Effector memory CD8-positive, alpha-beta T cell (primary cell): ENCODE measurements at places on chromosomes 6 and 20.

DNA sequence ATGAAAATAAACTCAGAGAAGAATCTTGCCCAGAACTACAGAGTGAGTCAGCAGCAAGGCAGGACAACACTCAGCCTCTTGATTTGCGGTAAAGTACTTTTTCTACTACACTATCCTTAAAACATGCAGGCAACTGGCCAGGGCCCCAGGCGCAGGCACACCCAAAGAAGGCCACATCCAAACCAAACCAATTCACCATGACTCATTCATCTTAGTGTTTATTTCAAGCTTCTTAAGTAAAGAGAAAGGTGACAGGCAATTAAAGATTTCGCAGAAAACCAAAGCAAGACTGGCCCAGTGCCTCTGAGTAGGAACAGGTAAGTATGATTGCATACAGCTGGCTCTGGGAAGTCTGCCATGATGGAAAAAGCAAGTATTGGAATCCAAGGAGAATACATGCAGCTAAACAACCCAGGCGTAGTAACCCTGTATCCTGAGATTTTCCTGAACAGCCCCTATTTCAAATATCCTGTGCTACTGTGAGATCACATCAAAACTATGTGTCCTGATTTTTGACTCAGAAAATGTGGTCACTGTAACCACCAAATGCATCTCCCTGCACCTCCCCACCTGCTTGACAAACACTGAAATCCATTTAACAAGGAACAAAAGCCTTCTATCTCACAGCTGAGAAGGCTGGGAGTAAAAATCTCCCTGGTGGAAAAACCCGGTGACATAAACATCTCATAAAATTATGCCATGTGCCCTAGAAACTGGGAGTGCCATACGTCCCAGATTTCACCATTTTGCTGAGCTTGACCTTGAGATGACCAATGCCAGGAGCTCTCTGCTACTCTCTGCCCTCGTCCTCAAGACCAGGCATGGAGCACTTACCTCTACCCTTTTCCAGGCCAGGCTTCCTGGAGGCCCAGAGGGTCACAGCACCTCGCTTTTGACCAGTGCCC, 12.4 kb downstream of the WFDC3 start:
- no peak for DNase-seq

DNA sequence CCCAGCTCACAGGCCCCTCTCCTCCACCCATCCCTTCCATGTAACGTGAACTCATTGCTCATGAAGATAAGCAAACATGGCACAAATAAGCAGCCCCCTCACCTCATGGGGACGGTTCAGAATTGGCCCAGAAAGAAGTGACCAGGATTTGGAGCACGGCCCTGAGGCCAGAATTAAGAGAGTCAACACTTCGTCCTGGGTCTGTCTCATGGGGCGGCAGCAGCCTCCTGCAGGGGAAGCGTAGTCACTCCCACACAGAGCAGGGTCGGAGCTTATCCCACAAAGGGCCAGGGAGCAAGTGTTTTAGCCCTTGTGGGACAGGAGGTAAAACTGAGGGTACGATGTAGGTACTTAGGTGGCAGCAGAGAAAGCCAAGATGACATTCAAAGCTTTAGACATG, 28.6 kb upstream of the DACT2 start:
- no peak for DNase-seq

- no peak for DNase-seq
These were observed 297.9 kb upstream of the SOX4 start for GRCh38 chr6:21295506-21296240.

DNA sequence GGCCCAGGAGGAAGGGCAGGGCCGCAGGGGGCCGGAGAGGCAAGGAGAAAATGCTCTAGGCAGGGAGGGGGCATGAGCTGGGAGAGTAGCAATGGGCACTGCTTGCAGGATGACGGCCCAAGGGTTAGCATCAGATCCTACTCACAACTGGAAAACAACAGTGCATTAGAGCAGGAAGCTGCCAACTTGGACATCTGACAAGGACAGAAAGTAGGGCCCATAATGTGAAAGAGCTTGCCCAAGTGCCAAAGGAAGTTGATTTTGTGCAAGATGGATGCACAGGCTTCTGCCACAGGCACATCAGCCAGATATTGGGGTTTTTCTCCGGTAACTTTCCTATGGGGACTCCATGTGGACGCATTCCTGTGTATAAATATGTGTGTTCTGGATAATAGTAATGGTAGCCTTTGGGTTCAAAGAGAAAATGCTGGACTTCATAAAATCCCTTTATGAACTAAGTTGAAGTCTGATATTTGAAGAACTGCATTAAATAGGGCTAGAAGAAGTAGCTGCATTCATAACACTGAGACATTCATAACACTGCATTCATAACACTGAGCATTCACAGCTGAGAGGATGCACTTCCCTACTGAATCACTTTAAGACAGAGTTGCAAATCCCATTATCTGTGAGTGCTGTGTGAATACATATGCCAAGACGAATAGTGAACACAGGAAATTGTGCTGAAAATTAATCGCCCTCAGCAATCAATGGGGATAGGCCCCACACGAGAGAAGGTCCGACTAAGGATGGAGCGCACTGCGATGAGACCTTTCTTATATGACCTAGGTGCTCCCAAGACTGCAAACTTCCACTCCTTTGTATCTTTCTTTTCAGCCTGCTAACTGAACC, 235.6 kb upstream of the PRDM1 start:
- no peak for DNase-seq

DNA sequence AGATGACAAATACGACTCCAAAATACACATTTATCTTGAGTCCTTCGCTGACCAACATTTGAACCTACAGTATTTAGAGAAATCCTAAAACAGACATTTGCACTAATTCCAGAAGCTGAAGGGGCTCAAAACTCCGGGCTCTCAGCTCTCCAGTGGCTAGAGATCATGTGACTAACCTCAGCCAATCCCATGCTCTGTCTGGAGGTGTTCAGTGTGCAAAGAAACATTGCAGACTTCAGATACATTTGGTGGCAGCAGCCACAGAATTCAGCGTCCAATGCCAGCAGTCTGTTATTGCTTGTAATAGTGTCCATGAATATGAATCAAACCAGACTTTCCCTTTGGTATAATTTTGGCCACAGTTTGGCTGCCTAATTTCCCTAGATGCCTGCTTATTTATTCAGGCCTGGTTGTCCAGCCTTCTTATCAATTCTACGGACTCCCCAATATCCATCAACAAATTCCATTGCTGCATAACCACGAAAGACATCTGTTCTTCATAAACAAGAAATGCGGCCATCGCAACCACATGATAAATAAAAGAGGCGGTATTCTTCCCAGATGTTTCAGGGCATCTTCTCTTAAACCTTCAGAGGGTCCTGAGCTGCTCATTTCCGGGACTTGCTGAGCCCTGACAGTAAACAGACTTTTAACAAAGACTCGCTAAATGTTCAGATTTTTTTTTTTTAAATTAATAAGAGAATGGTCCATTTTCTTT, 14.5 kb upstream of the CYP24A1 start:
- DNase-seq: no peak

- no peak for DNase-seq
These were observed 18.4 kb downstream of the LAMA4 start for GRCh38 chr6:112235956-112236355.

GRCh38 chr6:20364327-20364726, 37.4 kb upstream of the E2F3 start:
- no peak for DNase-seq

DNA sequence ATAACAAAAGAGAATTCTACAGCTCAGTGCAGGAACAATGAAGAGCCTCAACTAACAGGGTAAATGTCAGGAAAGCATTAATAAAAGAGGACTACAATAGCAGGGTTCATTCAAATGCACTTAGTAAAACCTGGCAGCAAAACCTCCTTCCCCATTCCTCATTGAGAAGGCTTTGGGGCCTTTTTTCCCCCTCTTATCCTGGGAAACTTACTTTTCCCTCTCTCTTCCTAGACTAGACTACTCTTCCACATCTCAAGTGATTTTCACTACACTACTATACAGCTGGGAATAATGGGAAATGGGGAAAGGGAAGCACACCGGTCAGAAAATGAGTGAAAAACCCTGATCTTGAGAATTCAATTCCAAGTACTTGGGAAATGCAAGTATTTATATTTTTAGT, 10.1 kb downstream of the ROMO1 start:
- DNase-seq: no peak

GRCh38 chr6:109117346-109118035, 22.2 kb downstream of the CEP57L1 start:
- DNase-seq: no peak

GRCh38 chr6:12393100-12393499, 102.9 kb downstream of the EDN1 start:
- no peak for DNase-seq

GRCh38 chr6:99607416-99608036, 893 bp downstream of the PRDM13 start:
- no peak for DNase-seq

DNA sequence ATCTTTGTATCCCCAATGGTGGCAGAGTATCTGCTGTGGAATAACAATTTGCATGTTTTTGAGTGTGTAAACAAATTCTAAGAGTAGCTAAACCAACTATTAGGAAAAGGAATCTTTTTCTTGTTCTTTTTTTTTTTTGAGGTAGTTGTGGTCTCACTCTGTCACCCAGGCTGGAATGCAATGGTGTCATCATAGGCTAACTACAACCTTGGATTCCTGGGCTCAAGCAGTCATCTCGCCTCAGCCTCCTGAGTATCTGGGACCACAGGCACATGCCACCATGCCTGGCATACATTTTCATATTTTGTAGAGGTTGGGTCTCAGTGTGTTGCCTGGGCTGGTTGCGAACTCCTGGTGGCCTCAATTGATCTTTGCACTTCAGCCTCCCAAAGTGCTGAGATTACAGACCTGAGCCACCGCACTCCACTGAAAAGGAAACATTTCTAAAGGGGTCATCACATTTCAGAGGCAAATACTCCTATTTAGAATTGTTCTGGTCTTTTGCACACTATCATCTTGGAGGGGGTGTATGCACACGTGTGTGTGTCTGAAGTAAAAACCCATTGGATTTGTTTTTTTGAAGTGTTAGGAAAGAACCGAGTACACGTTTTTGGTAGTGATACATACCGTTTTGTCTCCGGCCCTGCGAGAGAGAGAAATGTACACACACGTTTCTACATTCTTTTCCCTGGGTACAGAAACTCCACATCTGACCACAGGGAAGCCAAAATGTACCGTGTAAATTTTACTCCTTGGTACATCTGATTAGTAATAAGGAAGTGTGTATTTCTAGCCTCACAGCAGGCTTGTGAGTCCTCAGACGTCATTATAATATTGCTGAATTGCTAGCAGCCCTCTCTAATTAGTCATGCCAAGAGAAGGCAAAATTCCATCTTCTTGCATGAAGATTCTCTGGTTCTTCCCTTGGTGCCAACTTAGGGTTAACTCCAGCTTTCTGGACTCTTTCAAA, 183.6 kb downstream of the JARID2 start:
- DNase-seq: no peak

DNA sequence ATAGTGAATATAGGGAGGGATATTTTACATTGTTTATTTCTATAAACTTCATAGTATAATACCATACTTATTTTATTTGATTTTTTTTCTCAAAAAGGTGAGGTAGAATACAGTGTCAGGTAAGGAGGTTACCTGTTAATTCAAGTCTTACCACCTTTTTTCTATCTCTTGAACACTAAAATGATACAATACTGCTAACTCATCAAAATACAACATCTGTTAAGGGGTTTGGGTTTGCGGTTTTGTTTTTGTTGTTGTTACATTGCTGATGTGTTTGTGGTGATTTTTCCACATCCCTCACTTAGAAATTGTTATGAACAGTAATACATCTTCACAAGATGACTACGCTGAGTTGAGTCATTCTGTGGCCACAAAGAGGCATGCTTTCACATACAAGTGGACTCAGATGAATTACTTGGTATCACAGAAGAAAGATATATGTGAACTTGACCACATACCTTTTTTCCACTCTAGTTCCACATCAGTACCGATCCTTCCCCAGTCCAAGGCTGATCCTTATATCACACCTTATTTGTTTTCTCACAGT, 139.4 kb upstream of the ID4 start:
- DNase-seq: no peak

DNA sequence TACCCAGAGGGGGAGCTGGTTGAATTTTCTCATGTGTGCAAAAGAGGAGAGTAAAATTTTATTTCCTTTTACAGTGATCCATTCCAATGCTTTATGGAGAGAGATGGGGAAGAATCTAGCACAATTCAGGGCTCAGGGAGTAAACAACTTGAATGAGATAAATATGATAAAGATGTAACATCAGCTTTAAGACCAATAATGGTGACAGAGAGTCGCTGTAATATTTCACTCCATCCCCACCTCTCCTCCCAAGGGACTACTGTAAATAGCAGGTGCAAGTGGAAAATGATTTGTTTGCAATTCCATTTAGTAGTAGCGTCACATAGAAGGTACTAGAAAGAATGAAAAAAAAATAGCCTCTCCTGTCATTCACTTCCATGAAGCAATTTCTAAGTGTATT, 4.8 kb downstream of the CRISP3 start:
- DNase-seq: no peak
